ENCODE measurements at places on chromosomes 6 and 20.

- no peak for DNase-seq
These were observed 98.5 kb downstream of the HIVEP2 start for GRCh38 chr6:142846459-142846831.

GRCh38 chr20:52461582-52461981 is 270.0 kb upstream of the ZFP64 start:
- no peak for DNase-seq

- DNase-seq: no peak
These were observed 59.0 kb upstream of the HFE start for GRCh38 chr6:26028212-26028745.

DNA sequence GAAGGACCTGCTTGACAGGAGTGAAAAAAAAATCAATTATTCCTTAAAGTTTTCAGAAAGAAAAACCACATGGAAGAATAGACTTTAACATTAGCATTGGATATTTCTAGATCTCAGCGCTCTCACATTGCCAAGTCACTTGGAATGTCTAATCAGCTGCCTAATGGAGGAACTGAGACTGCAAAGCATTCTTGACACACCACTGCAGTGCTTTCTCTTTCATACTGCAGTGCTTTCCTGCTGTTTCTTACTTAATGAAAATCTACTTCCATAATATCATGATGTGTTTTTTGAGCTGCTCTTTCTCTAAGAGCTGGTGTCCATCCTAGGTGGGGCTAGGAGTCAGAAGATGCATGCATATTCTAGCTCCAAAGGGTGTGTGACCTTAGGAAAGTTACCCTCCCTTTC is 20.4 kb upstream of the MCM3 start:
- DNase-seq: no peak

DNA sequence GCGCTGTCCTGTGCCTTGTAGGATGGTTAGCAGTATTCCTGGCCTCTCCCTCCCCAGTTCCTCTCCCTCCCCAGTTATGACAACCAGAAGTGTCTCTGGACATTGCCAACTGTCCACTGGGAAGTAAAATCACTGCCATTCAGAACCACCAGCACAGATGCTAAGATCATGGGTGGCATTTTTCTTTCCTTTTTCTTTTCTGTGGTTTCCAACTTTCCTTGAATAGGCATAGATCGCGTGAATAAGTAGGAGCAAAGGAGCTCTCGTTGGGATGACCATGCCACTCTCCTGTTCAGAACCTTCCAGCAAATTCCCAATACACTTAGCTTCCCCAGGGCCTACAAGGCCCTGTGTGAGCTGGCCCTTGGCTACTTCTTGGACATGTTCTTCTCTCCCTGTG is 59.0 kb downstream of the EYA2 start:
- no peak for DNase-seq

DNA sequence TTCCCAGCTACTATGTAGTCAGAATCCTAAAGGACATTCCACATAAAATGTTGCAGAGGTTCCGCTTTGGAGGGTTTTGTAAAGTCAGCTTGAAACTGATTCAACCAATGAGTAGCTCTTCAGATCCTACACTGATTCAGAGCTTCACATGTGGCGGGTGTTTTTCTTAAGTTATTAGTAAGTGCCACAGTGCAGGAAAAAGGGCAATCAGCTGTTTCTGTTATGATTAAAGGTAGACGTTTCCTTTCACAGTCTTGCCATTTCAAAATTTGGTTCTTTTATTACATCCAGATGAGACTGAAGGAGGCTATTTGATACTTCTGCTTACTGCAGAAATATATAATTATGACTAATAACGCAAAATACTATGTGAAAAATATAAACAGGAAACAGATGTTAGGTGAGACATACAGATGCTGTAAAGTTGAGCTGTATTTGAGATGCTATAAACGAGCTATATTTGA is 443.9 kb downstream of the CDKAL1 start:
- DNase-seq: no peak

DNA sequence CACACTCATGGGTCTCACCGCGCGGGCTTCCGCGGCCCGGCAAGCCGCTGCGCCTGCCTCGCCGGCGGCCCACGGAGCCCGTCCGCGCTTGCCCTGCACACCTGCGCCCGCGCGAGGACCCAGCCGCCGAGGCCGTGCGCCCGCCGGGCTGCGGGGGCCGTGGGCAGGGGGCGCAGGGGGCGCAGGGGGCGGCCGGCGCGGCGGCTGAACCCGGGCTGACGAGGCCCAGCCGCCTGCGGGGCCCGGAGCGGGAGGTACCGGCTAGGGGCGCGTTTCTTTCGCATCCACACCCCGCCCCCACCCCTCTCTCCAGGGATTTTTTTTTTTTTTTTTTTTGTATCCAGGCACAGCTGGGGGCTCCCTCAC is 43.8 kb upstream of the OSTM1 start:
- no peak for DNase-seq

GRCh38 chr20:9392892-9393857 is 121.2 kb upstream of the LAMP5 start:
- DNase-seq: no peak

DNA sequence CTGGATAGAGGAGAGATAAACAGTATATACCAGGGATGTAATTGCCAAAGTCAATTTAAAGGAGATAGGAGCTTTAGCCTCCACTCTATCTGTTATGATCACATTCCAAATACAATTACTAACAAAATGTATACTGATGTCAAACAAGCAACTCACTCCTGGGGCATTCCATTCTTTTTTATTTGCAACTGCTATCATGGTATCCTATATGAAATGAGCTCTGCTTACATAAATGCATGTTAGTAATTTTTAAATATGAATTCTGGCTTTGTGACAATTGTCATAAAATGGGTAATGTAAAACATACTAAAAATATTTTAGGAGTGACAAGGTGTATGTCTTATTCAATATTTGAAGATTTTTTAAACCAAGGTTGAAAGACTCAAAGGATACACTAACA is 751.1 kb downstream of the HACE1 start:
- no peak for DNase-seq

DNA sequence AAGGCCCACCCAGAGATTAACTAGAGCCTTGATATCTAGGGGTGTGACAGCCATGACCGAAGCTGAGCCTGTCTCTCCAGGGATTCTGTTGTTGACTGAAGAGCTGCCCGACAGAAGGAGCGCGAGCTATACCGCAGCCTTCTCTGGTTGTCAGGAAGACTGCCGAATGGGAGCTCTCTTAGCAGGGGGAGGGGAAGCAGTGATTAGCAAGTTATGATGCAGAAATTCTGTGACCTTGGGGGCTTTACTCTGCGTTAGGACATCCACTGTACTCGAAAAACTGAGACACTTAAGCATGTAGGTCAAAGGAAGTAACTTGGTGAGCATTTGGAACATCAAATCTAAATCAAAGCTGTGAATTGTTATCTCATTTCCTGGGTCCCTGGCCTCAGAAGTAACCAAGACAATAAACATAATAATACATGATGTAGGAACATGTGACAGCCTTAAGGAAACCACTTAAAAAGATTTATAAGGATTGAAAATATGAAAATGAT is 84.7 kb downstream of the MAP3K4 start:
- DNase-seq: peak; percentile 17

DNA sequence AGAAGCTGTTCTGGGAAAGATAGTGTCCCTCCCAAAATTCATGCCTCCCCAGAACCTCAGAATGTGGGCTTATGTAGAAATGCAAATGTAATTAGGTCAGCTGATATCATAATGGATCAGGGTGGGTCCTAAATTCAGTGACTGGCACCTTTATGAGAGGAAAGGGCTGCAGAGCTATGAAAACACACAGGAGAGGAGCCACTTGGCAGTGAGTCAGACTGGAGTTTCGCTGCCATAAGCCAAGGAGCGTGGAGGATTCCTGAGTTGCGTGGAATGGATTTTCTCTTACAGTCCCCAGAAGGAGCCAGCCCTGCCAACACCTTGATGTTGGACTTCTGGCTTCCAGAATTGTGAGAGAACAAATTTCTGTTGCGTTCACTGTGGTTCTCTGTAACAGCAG is 249.8 kb upstream of the PMEPA1 start:
- DNase-seq: no peak

GRCh38 chr6:84346372-84346771 is 118.9 kb upstream of the CEP162 start:
- no peak for DNase-seq

GRCh38 chr6:137829641-137830083 is 37.4 kb upstream of the TNFAIP3 start:
- no peak for DNase-seq

DNA sequence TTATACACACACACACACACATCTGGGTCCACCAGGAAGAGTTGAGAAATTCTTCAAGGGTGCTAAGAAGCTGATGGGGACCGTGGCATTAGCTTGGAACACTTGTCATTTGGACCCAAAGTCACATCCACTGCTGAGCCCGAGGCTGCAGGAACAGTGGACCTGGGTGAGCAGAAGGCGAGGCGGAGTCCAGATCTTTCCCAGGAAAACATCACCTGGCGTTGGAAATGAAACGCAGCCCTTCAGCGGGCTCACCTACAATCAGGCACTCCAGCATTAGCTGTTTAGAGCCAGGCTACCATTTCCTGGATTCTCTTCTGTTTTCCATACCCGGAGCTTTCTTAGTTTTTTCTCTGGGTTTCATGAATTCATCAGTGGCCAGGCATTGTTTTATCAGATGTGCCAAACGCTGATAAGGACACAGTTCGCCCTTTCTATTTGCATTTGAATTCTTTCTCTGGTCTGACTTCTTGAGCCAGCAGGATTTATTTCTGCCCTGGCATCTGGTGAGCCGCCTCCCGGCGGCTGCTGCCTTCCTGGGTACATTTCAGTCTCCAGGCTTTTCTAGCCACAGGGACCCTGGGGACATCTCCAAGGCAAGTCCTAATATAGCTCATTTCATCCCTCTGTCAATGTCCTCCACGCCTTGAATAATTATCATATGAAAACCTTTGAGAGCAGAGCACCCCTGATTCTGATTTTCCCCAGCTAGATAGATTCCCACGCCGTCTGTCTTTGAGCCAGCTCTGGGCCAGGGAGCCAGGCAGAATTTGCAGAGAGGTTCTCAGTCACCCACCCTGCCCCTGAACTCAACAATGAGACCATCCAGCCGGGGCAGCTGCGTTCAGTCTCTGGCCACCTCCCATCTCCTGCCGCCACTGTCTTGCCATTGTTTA is 170.9 kb downstream of the TTLL2 start:
- no peak for DNase-seq

GRCh38 chr6:105621564-105622175 is 218.8 kb upstream of the PREP start:
- DNase-seq: no peak

- no peak for DNase-seq
These were observed at the start of gene WFDC10A for GRCh38 chr20:45629496-45630100. Gene WFDC10A, plus strand, starts transcription at chr20:45629739. Its CDS starts 75 bp downstream, at chr20:45629814.

- no peak for DNase-seq
These were observed 17.2 kb upstream of the ADGRF1 start for GRCh38 chr6:47059216-47059885.

DNA sequence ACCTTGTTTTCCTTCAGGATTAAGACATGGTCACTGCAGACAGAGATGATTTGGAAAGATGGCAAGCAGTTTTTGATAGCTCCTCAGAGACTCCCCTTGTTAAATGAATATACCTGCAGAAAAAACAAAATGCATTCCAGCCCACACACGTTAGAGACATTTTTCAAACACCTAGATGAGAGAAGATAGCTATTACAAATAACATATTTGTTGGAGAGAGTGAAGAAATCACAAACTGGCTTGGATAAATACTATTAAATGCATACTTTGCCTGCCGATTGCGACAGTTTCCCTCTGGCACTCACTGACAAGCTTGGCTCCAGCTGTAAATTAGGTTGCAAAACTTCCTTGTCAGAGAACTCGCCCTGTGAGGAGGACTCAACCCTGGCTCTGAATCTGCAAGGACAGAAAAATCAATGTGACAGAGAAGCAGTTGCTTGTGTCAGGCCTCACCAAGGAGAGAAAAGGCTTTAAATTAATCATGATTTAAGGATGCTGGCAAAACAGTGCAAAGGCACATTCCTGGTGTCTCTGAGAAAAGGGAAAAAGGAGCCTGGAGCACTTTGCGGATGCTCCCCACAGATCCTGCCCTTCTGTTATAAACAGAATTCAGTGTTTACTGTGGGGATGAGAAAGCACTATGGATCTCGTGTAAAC is 423.7 kb upstream of the MARCKS start:
- no peak for DNase-seq

DNA sequence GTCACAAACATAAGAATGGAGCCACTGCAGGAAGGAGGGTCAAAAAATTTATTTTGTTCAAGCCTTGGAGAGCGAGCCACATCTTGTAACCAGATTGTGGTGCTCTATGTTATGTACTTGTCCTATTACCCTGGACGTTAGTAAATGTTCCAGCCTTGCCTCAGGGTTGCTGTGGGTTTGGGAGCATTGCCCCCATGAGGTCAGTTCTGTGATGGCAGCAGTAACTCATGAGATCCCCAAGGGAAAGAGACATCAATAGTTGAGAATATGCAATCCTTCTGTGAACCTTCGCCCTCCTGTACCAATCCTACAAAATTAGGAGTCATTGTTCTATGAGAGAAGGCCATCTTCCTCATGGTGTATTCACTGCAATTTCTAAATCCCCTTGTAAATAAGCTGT is 16.4 kb upstream of the CFAP206 start:
- no peak for DNase-seq

- DNase-seq: no peak
These were observed 14.5 kb downstream of the THBS2 start for GRCh38 chr6:169239181-169239580.

DNA sequence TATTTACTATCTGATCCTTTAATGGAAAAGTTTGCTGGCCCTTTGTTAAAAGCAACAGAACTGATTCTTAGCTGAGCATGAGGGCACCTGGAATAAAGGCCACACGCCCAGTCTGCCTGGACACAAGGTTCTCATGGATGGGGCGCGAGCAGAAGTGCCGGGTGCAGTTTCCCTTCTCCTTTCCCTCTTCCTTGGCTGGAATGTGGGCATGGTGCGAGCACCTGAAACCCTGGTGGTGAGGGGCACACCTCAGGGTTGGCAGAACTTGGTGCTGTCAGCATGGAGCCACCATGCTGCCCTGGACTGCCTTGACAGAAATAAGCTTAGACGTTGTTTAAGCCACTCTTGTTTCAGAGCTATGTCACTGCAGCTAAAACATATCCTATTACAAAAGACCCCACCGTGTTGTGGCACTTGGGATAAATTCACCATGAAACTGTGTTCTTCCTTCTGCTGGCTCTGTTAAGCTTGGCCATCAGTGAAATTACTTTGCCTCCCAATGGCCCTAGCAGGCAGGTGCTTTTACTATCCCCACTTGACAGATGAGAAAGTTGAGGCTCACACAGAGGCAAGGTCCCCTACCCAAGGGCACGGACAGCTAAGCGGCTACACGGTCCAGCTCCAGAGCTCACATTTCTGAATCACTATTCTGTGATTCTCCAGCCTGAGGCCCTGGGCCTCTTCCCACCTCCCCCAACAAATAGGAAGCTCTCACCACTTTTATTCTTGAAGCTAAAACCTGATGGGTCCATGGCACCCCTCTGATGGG is 115.9 kb downstream of the PREX1 start:
- DNase-seq: no peak

GRCh38 chr20:53693262-53693871 is 99.7 kb upstream of the ZNF217 start:
- no peak for DNase-seq
